Muscle of arm (tissue), 14 donors: ENCODE measurements at places on chromosomes 16 and 17.

GRCh38 chr17:21243516-21244303 is 9.5 kb downstream of the NATD1 start:
- no peak for DNase-seq

GRCh38 chr17:8859804-8860430 is 7.6 kb downstream of the PIK3R6 start:
- DNase-seq, result no peak

GRCh38 chr16:31880322-31880979 is 6.8 kb downstream of the ZNF267 start:
- no peak for DNase-seq

DNA sequence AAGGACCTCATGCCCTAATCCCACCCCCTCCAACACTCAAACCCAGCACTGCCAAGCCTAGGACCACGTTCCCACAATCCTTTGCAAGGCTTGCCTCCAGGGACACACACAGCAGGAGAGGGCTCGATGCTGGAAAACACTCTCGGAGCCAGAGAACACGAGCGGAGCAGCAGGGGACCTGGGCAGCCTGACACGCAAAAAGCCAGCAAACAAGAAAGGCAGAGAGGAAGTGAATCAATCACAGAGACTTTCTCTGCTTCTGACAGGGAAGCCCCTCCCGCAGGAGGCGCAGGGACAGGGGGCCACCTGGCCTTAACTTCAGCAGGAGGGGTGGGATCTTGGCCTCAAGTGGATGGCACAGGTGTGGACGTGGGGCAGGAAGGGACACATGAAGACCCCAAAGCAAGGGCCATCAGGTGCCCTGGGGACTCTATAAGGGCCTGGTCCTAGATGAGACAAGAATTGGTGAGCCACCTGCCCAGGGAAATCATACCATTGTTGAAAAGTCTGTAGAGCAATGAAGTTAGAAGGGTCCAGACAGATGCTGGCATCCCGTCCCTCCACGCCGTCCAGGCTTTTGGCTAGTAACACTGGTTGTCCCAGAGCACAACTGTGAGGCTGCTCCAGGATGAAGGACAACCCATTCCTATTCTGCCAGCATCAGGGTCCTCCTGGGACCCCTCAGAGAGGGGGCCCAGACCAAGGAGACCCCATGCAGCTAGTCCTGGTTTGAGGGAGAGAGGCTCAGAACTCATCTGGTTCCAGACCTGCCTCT is 2.2 kb downstream of the SDK2 start:
- no peak for DNase-seq

DNA sequence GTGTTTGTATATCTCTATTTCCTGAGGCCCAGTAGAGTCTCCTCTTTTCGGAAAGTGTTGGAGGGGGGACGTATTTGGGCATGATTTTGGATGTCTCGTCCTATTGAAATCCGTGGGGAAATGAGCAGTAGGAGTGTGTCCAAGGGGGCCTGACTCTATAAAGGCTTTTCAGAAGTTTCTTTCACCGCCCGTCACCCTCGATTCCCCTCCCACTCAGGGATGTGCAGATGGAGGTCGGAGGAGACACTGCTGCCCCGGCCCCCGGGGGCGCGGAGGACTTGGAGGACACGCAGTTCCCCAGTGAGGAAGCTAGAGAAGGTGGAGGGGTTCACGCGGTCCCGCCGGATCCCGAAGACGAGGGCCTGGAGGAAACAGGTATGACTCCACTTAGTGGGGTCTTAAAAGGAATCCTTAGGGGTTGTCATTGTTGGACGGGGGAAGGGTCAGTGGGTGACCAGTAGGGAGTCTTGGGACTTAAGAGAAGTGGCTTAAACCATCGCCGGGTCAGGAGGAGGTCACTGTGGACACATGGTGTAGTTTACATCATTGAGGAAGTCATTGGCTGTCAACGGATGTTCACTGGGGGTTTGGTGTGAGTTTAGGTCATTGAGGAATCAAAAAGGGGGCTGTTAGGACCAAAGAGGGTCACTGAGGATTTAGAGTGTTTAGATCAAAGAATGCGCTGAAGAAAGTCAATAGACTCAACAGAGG is 424 bp downstream of the MON1B start:
- DNase-seq, result no peak

GRCh38 chr17:61579347-61579746 is 11.7 kb downstream of the NACA2 start:
- no peak for DNase-seq

DNA sequence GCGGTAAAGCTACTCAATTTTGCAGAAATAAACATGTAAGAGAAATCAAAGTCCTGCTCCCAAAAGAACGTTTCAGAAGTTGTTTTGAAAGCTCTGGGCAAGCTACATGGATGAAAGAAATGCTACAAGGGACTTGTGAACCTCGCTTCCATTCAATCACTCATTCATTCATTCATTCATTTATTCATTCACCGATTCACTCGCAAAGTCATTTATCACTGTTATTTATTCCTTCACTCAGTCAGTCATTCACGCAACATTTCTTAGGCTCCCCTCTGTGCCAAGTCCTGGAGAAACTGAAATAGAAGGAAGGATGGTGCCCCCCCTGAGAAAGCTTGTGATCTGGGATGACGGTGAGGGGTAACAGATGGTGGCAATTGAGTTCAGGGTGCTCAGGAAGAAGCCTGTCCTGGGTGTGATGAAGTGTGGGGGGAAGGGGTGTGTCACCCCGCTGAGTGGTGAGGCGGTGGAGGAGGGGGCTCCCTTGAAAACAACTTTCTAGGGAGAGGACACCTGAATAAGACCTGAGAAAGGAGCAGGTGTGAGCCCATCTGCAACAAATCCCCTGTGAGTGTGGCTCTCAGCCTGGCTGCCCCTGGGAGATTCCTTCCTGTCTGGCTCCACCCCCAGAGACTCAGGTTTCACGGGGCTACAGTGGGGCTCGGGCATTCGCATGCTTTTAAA is 36.3 kb upstream of the PRSS54 start:
- DNase-seq, result no peak

- DNase-seq, result no peak
Observed at GRCh38 chr16:66658143-66658859, 38.2 kb downstream of the CMTM4 start.

GRCh38 chr17:3935140-3935542 is 18.9 kb upstream of the P2RX1 start:
- peak; percentile 52 for DNase-seq

DNA sequence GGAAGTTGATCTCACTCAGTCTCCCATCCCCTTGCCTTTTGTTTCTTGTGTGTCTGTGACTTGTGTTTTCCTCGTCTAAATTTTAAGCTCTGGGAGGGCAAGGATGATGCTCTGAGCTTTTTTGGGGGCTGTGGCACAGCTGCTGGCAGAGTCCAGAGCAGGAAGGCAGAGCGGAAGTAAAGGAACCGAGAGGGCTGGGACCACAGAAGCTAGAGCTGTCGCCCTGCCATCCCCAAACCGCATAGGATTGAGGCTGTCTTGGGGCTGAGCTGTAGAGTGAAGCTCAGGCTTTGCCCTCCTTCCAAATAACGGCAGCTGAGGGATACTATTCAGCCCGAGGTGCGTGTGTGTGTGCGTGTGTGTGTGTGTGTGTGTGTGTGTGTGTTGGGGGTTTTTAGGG is 3.8 kb upstream of the DNAH2 start:
- no peak for DNase-seq

- DNase-seq, result no peak
Observed at GRCh38 chr16:72324578-72324977, 152.6 kb upstream of the PMFBP1 start.

- DNase-seq, result peak; percentile 31
Observed at GRCh38 chr16:74862743-74863244, 88.2 kb upstream of the FA2H start.

- DNase-seq, result no peak
Observed at GRCh38 chr16:20941636-20941926, 41.0 kb downstream of the LYRM1 start.

DNA sequence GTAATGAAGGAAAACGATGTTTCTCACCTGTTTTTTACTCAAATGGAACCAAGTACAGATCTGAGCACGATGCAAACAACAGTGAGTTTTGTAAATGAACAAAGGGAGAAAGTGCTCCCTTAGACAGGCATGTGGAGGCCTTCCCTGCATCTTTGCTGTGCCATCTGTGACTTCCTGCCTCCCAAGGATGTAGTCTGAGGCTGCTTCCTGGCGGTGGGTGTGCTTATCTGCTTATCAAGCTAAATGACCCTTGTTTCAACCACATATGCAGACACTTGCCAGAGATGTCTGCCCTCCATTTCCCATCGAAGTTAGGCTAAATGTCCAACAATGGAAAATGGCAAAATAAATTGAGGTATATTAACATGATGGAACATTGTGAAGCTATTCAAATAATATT is 34.6 kb downstream of the RGS9 start:
- DNase-seq, result no peak

GRCh38 chr16:6364846-6365245 is 967.8 kb upstream of the RBFOX1 start:
- DNase-seq, result no peak

GRCh38 chr17:78589031-78589675 is 12.0 kb upstream of the DNAH17 start:
- DNase-seq, result no peak

- DNase-seq, result peak; percentile 54
Observed at GRCh38 chr17:39461926-39462569, 762 bp downstream of the CDK12 start.

DNA sequence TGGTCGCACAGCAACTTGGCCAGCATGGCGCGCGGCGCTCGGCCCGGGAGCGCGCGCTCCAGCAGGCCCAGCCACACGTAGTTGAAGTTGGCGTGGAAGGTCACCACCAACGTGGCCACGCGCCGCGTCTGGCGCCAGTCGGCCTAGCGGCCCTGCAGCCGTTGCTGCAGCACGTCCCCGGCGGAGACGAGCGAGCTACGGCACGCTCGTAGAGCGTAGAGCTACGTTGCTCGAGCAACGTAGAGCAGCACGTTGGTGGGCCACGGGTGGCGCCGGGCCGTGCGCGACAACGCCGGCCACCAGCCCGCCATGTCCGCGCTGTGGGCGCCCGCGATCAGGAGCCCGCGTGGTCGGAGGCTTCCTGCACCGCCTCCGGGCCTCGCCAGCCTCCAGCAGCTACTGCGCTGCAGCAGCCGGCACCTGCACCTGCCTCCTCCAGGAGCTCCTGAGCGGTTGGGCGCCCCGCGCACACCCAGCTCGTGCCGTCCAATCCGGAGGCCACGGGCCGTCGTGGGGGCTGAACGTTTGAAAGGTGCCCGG is 13.4 kb upstream of the SULT1A1 start:
- DNase-seq, result peak; percentile 38

DNA sequence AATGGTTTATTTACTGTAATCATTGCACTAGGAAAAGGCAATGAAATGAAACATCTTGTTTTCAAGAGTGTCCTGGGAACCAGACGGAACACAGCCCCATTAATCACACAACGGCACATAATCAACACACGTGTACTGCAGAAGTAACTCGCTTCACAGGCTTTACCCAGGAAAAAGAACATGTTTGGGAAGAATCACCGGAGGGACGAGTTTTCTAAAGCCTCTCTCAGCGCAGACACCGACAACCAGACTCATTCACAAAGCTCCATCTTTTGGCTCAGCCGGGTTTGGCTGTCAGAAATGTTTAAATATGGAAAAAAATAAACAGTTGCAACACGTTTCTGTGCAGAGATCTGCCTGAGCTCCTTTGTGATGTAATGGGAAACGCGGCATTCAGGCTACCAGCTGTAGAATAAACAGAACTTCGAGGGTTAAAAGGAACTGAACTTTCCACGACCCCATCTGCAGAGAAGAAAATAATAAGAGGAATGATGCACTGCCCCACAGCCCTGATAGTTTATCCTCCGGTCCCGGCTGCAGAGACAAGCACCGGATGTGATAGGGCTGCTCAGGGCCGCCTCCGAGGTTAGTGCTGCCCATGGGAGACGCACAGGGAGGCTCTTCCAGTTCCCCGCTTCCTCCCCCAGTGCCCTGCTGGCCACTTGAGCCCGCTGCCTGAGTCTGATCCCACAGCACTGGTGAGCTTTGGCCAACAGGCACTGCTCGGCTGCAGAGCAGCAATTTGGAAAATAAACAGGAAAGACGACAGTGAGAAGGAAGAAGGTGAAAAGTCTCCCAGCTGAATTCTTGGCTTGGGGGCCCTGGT is 119.8 kb downstream of the HIC1 start:
- peak; percentile 79 for DNase-seq

DNA sequence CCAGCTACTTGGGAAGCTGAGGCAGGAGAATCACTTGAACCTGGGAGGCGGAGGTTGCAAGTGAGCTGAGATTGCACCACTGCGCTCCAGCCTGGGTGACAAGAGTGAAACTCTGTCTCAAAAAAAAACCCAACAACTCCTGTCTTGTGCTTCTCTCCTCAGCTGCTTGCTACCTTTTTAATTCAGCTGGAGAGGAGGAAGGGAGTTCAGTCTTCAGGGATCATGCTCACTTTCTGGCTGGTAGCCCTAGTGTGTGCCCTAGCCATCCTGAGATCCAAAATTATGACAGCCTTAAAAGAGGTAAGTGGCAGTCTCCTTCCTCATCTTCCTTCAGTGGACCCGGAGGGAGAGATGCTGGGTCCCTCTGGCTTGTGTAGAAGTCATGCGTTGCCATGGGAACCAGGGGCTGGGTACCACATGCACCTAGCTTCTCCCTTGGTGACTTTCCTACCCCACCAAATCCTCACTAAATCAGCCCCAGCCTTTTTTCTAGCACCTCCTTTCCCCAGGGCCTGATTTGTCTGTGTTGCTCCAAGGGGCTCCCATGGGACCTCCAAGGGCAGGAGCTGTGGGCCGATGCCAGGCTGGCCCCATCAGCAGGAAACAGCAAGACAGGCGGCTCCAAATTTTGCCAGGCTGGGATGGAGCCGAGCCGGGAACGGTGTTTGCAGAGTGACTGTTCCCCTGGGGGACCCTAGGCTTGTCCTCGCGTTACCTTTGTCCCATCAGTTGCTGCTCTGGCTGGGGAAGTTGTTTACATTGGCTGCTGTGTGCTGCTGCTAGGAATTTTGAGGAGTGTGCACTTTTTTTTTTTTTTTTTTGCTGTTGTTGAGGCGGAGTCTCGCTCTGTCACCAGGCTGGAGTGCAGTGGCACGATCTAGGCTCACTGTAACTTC is 65.2 kb downstream of the ABCC1 start:
- DNase-seq, result no peak

GRCh38 chr16:74950511-74950910 is 34.4 kb downstream of the WDR59 start:
- DNase-seq, result no peak

GRCh38 chr17:41680426-41681040 is 8.2 kb upstream of the EIF1 start:
- DNase-seq, result no peak

- no peak for DNase-seq
Observed at GRCh38 chr17:13395346-13395745, 206.4 kb downstream of the HS3ST3A1 start.

GRCh38 chr17:76932402-76933333 is 64.5 kb downstream of the MGAT5B start:
- no peak for DNase-seq

GRCh38 chr16:78755751-78756661 is 656.6 kb downstream of the WWOX start:
- no peak for DNase-seq

GRCh38 chr16:79767421-79768275 is 167.1 kb upstream of the MAF start:
- DNase-seq, result peak; percentile 62

- peak; percentile 97 for DNase-seq
Observed at GRCh38 chr16:55502801-55503366, 6.0 kb upstream of the LPCAT2 start.

- peak; percentile 46 for DNase-seq
Observed at GRCh38 chr17:60311936-60312335, 80.0 kb downstream of the USP32 start.

GRCh38 chr17:51860954-51861561 is 297.5 kb downstream of the CA10 start:
- peak; percentile 14 for DNase-seq
